ENCODE measurements at places on chromosomes 5 and 9.
A peak's percentile ranks its signal among the peaks of the same experiment; 100 is the strongest.

DNA sequence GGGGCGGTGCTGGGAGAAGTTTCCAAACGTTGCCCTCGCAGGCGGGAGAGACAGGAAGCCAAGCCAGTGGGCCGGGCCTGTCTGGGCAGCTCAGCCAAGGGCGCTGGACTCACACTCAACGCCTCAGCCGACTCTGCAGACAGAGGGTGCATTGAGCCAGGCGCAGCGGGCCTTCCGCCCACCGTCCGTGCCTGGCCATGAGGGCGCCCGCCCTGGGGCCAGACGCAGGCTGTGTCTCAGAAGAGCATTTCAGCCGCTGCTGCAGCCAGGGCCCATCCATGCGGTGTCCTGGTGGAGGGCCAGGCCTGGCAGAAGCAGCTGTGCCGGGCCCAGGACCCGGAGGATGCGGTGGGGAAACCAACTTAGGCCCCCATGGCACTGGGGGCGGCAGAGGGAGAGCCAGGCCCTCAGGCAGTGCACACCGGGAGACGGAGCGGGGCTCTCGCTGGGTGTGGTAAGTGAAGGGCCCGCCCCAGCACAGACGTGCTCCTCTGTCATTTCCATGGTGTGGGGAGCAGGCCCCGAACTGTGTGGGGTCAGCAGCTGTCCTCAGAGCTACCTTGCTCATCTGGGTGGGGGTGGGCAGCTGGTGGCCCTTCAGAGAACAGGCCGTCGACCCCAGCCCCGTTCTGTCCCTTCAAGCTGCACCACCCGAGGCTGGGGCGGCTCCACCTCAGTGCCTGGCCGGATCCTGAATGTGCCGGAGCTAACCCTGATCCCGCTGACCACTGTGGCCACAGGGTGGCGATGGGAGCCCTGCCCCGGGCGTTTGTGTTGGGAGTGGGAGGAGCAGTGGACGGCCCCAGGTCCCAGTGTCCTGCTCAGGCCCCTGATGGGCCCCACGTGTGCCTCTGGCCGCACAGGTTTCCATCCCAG lies 18.0 kb downstream of the DNLZ start:
- no peaks in the 10 kb centered on the region for H3K4me1 ChIP-seq
- no peaks in the 10 kb centered on the region for H3K36me3 ChIP-seq
- H3K4me3 ChIP-seq, result peak overlapping the region; percentile 45
- peak; percentile 89 for DNase-seq

DNA sequence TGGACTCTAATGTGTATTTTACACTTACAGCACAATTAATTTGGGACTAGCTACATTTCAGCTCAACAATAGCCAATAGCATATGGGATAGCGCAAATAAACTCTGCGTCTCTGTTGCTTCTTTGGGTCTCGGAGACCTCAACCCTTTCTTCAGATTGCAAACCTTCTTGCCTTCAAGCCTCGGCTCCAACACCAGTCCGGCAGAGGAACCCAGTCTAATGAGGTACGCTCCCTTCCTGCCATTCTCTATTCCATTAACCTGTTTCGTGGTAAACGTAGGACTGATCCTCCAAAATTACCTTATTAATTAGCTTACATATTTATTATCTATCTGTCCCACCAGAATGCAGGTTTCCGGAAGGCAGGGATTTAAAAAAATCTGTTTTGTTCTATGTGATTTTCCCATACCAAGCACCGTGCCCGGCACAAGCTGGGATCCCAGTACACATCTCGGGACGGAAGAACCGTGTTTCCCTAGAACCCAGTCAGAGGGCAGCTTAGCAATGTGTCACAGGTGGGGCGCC lies 525 bp upstream of the DAPK1 start:
- H3K4me3 ChIP-seq, result peak overlapping the region; percentile 80
- no peak overlapping the region for H3K27ac ChIP-seq
- H3K27me3 ChIP-seq, result peaks cover 17% of the 10 kb centered on the region
- no peak for DNase-seq
- H3K36me3 ChIP-seq, result no peaks in the 10 kb centered on the region
- peaks cover 16% of the 10 kb centered on the region for H3K4me1 ChIP-seq

- H3K27ac ChIP-seq, result no peak overlapping the region
- H3K27me3 ChIP-seq, result no peaks in the 10 kb centered on the region
- DNase-seq, result no peak
- H3K4me1 ChIP-seq, result no peaks in the 10 kb centered on the region
Measured at GRCh38 chr9:137485343-137486140, 26.4 kb upstream of the NSMF start.

DNA sequence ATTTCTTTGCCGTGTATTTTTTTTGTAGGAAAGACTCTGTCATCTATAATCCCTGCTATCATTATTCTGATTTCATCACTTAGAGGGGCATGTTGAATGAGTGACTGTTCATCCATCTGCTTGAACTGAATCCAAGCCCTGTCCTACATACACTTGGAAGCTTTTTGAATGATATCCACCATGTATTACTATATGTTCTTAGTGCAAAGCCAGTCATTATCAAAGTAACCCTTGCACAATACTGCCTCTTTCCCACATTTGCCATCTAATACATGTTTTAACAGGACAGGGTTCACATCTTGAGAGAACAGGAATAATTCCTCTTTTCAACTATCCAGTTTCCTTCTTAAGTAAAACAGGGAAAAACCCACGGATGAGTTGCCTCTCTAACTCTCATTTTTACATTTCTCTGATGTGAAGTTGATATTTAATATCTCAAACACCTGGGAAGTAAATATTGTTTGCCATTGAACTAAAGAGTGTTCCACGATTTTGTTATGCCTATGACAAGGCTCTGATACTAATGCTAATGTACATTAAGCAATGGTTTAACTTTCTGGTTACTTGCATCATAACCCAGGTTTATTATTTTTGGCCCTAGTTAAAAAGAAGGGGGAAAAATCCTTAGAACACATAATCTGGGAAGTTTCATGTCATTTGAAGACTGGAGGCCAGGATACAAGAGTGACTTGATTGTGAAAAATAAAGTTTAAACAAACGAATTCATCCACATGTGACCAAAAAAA lies 103.7 kb upstream of the TARS1 start:
- H3K27me3 ChIP-seq, result no peaks in the 10 kb centered on the region
- DNase-seq, result no peak
- peak overlapping the region; percentile 44 for H3K27ac ChIP-seq

- H3K4me3 ChIP-seq, result no peak overlapping the region
- H3K27me3 ChIP-seq, result no peaks in the 10 kb centered on the region
- no peak overlapping the region for H3K27ac ChIP-seq
- H3K4me1 ChIP-seq, result no peaks in the 10 kb centered on the region
- H3K36me3 ChIP-seq, result no peaks in the 10 kb centered on the region
Measured at GRCh38 chr5:23629396-23629795, 122.0 kb downstream of the PRDM9 start.

GRCh38 chr5:170857066-170857465 lies 4.8 kb upstream of the RANBP17 start:
- H3K27me3 ChIP-seq, result no peaks in the 10 kb centered on the region
- no peak overlapping the region for H3K4me3 ChIP-seq
- no peak for DNase-seq
- no peaks in the 10 kb centered on the region for H3K36me3 ChIP-seq
- no peaks in the 10 kb centered on the region for H3K4me1 ChIP-seq

- no peak overlapping the region for H3K27ac ChIP-seq
- no peaks in the 10 kb centered on the region for H3K36me3 ChIP-seq
- no peak overlapping the region for H3K4me3 ChIP-seq
- H3K27me3 ChIP-seq, result no peaks in the 10 kb centered on the region
- H3K4me1 ChIP-seq, result no peaks in the 10 kb centered on the region
Measured at GRCh38 chr5:90982576-90982975, 400.5 kb downstream of the ARRDC3 start.

- no peaks in the 10 kb centered on the region for H3K27me3 ChIP-seq
- no peak overlapping the region for H3K4me3 ChIP-seq
- no peak for DNase-seq
- H3K4me1 ChIP-seq, result peaks cover 15% of the 10 kb centered on the region
- H3K27ac ChIP-seq, result no peak overlapping the region
Measured at GRCh38 chr9:96149533-96150280, 152.3 kb downstream of the HSD17B3 start.

DNA sequence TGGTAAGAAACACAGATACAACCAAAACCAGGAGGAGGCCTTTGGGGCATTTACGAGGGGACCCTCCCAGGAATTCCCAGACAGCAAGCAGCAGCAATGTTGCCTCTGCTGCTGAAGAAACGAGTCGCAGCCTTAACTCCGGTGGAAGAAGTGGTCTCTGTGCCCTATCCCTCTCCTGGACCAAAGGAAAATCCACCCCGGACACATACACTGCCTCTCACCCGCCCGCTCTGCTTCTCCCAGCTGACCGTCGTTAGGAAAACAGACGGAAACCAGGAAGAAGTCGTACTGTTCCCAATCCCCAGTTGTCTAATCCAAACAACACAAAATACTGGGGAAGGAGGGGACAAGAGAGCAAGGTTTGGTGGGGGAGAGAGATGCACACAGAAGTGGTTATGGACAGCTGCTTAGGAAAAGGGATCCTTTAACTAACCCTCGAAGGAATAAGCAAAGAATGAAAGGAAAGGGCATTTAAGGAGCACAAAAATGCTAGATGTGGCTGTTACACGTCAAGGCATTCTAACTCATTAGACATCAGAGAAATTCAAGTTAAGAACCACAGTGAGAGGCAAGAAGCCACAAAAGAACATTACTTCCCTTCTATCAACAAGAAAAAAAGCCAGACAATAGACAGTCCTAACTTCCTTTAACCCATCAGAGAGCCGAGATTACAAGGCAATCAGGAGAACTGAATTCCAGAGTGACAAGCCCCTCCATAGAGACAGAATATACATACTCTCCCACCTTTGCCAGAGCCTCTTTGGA lies 71.9 kb downstream of the ACTL7B start:
- H3K4me3 ChIP-seq, result no peak overlapping the region
- peak overlapping the region; percentile 51 for H3K27ac ChIP-seq
- no peaks in the 10 kb centered on the region for H3K27me3 ChIP-seq
- H3K36me3 ChIP-seq, result no peaks in the 10 kb centered on the region

DNA sequence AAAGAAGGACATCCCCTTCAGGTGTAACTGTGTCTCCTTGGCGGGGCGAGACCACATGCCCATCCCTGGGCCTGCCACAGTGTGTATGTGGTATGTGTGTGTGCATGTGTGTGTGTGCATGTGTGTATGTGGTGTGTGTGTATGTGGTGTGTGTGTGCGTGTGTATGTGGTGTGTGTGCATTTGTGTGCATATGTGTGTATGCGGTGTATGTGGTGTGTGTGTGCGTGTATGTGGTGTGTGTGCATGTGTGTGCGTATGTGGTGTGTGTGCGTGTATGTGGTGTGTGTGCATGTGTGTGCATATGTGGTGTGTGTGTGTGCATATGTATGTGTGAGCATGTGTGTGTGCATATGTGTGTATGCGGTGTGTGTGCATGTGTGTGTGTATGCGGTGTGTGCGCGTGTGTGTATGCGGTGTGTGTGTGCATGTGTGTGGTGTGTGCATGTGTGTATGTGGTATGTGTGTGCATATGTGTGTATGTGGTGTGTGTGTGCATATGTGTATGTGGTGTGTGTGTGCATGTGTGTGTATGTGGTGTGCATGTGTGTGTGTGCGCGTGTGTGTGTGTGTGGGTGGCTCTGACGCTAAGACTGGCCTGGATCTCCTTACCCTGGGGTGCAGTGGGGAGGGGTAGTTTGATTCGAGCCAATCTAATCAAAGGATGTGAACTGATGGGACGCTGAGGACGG lies 107.9 kb upstream of the RAPGEF1 start:
- no peak for DNase-seq
- H3K4me1 ChIP-seq, result no peaks in the 10 kb centered on the region
- H3K36me3 ChIP-seq, result no peaks in the 10 kb centered on the region
- peaks cover 15% of the 10 kb centered on the region for H3K27me3 ChIP-seq

- no peaks in the 10 kb centered on the region for H3K36me3 ChIP-seq
- DNase-seq, result no peak
- H3K4me1 ChIP-seq, result no peaks in the 10 kb centered on the region
- no peak overlapping the region for H3K4me3 ChIP-seq
- no peak overlapping the region for H3K27ac ChIP-seq
Measured at GRCh38 chr5:62299101-62299500, 6.9 kb upstream of the KIF2A start.

DNA sequence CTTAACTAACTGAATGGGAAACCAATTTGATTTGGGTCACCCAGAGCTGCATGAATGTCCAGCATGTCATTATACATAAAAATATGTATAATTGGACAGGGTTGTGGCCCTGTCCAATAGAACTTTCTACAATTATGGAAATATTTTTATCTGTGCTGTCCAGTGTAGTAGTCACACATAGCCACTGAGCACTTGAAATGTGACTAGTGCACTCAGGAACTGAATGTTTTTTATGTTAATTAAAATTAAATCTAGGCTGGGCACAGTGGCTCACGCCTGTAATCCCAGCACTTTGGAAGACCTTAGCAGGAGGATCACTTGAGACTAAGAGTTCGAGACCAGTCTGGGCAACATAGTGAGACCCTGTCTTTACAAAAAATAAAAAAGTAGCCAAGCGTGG lies 18.6 kb downstream of the GARNL3 start:
- H3K4me1 ChIP-seq, result peaks cover 8% of the 10 kb centered on the region
- H3K36me3 ChIP-seq, result no peaks in the 10 kb centered on the region
- no peaks in the 10 kb centered on the region for H3K27me3 ChIP-seq
- no peak overlapping the region for H3K4me3 ChIP-seq

DNA sequence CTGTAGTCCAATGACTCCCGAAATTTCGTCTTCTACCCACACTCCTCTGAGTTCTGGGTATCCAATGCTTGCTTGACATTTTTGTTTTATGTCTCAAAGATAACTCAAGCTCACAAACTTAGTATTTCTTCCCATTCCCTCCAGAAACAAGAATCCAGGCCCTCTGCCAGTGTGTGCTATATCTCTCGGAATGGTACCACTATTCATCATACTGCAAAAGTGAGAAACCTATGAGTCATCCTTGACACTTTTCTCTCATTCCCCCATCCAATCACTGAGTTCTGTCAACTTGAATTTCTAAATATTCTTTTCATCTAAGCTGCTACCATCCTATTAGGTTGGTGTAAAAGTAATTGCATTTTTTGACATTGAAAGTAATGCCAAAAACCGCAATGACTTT lies 9.8 kb downstream of the SLC12A2 start:
- H3K27ac ChIP-seq, result no peak overlapping the region
- no peak overlapping the region for H3K4me3 ChIP-seq
- no peaks in the 10 kb centered on the region for H3K27me3 ChIP-seq
- H3K36me3 ChIP-seq, result peaks cover 4% of the 10 kb centered on the region
- no peak for DNase-seq

DNA sequence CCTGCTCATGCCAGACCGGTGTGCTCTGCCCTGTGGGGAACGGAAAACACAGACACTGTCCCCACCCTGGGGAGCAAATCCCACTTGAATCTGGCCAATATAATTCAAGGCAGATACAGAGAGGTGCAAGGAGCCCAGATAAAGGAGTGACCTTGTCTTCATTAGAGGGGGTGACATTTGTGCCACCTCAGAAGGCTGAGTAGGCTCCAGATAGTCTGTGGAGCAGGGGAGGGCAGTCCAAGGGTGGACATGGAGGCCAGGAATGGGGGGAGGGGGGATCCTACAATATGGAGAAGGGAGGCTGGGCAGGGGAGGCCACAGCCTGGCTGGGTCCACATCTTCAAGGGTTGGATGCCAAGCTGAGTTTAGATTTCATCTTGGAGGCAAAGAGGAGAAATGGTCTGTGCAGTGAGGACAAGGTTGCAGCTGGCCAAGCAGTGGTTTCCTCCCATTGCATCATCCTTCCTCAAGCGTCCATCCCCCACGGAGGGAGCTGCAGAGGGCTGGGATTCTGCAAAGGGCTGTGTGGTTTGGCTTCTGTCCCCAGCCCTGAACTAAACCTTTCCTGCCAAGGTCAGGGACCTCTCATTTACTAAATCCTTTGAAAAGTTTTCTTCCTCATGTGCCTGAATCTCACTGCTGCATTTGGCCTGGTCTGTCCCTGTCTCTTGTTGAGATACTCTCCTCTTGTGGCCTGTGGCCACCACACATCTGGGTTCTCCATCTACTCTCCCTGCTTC lies 60.1 kb downstream of the GALNT12 start:
- peaks cover 23% of the 10 kb centered on the region for H3K4me1 ChIP-seq
- H3K4me3 ChIP-seq, result no peak overlapping the region
- no peaks in the 10 kb centered on the region for H3K36me3 ChIP-seq
- H3K27me3 ChIP-seq, result no peaks in the 10 kb centered on the region
- peak; percentile 84 for DNase-seq
- H3K27ac ChIP-seq, result peak overlapping the region; percentile 62

All from tibial artery (tissue), 4 donors.